NCI-H187 (cell line): ENCODE measurements at places on chromosomes 13 and 19.
A peak's percentile ranks its signal among the peaks of the same experiment; 100 is the strongest.

- no peak for DNase-seq
Measured at GRCh38 chr19:310781-311496, 19.7 kb upstream of the PLPP2 start.

- DNase-seq: no peak
Measured at GRCh38 chr19:3497757-3498520, 2.5 kb downstream of the DOHH start.

- DNase-seq: no peak
Measured at GRCh38 chr19:38977445-38978325, 2.1 kb upstream of the FBXO17 start.

DNA sequence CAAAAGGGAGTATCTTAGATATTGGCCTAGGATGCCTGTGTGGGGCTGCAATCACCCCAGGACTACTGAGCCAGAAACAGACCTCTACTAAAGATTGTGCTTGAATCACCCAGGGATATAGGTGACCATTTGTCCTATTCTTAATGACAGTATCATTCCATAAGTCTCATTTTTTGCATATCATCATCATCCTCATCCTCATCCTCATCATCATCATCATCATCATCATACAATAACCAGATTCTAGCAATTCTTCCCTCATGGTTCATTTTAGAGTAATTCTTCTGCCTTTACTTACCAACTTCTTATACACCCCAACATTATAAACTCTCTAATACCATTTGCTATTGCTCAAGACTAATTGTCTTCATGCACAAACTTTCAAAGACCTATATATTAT, 226.6 kb downstream of the B3GLCT start:
- DNase-seq: no peak

DNA sequence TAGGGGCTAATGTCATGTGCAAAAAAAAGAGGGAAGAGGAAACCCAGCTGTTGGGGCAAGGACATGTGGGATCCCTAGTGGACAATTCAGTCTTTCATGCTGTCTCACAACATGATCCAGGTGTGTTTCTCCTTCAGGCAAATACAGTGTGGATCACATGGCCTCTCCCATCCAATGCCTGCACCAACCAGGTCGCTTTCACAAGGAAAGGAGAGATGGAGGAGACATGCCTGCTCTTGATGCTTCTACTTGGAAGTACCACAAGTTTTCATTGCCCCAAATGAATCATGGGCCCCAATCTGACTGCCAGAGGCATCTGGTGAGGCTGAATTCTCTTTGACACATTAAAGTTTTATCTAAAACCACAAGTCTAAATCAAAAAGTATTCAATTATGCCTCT, 82.1 kb downstream of the DLEU7 start:
- DNase-seq: no peak

DNA sequence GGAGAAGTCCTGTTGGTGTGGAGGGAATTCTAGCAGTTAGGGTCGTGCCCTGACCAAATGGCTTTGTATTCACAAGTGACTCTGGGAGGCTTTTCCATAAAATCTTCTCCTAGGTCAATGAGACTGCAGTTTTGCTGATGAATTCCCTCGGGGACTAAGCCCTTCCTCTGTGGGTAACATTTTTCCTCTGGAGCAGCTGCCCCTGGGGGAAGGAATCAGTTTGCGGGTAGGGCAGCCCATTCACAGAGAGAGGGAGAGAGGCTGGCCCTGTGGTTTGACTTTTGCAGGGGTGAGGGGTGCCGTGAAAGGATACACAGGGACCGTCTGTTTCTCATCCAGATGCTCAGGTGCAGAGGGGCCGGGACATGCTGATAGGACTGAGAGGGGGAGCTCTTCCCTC, 67.3 kb downstream of the ERICH6B start:
- no peak for DNase-seq

- no peak for DNase-seq
Measured at GRCh38 chr19:14985133-14985532, 5.5 kb upstream of the SLC1A6 start.

GRCh38 chr13:77913003-77913402, 5.6 kb downstream of the EDNRB start:
- no peak for DNase-seq

DNA sequence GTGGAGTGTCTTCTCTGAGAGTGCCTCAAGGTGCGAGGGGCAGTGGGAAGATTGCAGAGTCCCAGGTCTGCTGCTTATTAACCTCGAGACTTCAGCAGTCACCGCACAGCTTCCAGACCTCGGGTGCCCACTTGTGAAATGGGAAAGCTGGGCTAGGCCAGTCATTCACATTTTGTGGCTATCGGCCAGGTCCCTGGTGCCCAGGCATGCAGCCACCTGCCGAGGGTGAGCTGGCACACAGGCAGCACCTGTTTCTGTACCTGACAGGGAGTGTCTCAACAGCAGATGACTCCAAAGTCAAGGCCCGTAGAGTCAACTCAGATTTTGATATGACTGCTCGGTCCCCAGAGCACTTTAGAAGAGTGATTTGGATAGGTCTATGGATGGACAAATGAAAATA, 21.9 kb downstream of the UQCRFS1 start:
- DNase-seq: no peak

- no peak for DNase-seq
Measured at GRCh38 chr19:57867868-57868492, 18.3 kb downstream of the ZNF587 start.

- no peak for DNase-seq
Measured at GRCh38 chr19:46514589-46515289, 19.1 kb upstream of the PNMA8B start.

DNA sequence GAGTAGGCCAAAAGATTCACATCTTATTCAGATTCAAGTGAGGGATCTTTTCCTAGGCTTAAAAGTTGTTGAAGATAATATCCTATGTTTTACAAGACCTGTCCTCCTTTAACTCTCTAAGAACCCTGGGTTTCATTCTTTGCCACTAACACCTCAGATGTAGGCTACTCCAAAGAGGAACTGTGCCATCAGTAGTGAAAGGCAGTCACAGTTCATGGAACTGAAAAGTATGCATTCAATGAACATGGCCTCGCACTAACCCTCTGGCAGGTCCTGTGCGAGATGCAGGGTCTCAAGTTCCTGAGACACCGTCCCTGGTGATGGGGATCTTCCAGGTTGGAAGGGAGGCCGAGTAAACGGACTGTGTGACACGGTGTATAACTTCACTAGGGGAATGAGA, 4.3 kb downstream of the LGALS14 start:
- DNase-seq: no peak

DNA sequence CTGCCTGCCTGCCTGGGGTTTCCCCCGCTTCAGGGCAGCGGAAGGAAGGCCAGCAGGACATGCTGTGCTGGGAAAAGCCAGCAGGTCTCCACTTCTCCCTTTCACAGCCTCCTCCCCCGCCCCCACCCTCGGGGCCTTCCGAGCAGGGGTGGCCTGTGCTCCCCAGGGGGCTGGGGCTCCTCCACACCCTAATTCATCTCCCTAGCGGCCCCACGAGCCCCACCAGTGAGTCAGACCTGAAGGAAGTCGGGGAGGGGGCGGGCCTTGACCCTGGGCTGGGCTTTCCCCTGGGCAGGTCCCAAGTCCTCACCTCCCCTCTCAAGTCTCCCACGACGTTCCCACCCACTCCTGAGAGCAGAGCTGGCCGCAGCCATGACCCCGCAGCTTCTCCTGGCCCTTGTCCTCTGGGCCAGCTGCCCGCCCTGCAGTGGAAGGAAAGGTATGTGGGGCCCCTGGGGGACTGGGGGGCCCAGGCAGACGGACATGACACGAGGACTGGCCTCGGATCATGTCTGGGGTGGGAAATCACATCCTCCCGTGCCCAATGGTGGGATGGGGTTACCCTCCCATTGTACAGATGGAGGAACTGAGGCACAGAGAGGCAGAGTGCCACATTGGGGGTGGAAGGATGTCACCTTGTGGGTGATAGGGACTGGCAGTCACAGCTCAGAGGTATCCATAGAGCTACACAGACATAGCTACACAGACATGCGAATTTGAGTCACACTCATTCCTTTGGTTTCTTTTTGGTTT, at the start of gene EBI3:
Gene EBI3 (plus strand): TSS at position 345 of the 753 bp plus-strand sequence. CDS start 28 bp downstream, at position 373.
- no peak for DNase-seq

DNA sequence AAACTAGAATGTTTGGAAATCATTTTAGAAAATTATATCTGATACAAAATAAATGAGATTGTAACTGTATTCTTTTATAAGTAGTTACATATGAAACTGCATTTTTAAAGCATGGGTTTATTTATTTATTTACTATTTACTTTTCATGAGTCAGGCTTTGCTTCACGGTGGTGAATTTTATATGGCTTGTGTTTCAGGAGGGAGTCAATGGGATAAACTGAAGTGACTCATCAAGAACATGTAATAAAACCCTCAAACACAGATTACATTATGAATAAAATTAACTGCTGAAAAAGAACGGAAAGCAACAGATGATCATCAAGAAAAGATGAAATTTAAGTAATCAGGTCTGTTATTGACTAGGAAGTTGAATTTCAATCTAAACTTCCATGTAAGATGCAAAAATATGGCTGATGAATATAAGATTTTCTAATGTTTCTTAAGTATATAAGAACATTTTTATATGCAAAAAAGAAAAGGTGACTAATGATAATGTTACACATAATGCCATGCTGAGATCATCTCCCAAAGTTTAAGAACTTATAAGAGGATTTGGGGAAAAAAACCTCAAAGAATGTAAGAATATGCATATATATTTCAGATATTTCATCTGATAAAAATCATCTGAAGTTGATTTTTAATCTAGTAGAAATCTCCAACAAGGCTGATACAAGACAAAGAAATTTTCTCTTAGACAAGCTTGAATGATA, 383.6 kb downstream of the SLITRK1 start:
- DNase-seq: no peak

DNA sequence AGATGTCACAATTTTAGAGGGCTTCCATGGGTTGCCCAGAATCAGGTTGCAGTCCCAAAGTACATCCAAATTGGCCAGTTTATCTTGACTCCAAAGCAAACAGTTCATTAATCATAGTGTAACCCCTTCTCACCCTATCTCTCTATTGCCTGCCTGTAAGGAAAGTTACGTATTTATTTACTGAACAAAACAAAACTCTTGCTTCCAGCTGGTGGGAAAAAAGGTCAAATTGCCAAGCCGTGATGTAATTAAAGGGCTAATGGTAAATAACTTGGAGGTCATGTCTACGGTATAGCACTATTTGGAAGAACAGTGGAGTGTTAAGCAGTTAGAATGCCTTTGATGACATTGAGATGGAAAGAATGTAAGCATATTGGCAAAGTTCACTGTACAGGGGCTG, 214.0 kb downstream of the DLEU7 start:
- no peak for DNase-seq

DNA sequence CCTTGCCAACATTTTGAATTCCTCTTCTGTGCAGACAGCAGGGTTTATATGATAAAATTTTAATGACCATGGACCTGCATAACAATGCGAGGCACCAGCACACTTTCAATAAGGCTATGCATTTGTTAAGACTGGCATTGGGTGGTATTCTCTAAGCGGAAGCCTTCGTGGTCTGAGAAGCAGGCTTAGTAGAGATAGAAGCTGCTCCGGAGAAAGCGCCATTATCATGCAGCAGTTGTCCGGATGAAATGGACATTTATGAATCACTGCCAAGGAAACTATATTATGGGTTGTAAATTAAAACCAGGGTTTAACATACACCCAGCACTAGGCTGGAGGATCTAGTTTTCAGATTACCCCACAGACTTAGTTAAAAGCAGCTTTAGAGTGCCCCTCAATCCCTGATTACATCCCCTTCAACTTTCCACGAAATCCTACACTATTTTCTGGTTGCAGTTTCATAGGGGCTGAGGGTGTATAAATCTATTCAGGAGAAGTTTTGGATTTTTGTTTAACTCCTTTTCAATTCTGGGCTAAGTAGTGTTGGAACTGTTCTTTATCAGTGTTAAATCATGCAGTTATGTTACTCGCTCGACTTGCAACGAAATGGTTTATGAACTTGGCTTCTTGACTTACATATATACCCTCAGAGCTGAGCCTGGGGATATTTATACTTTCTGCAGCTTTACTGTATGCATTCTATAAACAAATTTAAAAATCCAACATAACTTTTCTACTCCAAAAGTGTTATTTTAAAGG, 193.3 kb downstream of the PCDH9 start:
- no peak for DNase-seq

DNA sequence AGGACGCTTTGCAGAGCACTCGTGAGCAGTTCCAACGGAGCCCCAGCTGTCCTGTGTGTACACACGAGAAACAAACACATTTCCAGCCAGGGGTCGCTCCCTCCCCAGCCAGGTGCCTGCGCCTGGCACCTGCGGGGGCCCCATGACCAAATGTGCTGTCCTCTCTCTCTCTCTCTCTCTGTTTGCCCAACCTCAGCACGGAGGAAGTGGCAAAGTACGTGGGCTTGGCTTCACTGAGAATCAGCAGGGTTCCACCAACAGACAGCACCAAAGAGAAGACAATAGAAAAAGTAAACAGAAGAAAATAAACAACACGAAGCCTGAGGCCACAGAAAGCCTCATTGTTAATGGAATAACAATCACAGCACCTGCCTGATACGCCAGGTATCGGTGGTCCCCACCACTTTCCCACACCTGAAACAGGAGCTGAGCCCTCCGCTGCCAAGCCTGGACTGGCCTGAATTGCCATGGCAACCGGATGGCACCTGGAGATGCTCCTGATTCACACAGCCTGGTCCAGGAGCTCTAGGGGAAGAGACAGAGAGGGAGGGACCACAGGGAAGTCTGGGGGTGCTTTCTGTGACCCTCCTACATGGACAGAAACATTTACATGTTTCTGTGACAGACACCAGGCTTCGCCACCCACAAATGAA, 103.9 kb upstream of the CACNA1A start:
- DNase-seq: peak; percentile 46

GRCh38 chr13:112177450-112178288, 110.7 kb downstream of the SOX1 start:
- DNase-seq: no peak

- DNase-seq: no peak
Measured at GRCh38 chr19:54029930-54030490, 33.7 kb downstream of the VSTM1 start.

DNA sequence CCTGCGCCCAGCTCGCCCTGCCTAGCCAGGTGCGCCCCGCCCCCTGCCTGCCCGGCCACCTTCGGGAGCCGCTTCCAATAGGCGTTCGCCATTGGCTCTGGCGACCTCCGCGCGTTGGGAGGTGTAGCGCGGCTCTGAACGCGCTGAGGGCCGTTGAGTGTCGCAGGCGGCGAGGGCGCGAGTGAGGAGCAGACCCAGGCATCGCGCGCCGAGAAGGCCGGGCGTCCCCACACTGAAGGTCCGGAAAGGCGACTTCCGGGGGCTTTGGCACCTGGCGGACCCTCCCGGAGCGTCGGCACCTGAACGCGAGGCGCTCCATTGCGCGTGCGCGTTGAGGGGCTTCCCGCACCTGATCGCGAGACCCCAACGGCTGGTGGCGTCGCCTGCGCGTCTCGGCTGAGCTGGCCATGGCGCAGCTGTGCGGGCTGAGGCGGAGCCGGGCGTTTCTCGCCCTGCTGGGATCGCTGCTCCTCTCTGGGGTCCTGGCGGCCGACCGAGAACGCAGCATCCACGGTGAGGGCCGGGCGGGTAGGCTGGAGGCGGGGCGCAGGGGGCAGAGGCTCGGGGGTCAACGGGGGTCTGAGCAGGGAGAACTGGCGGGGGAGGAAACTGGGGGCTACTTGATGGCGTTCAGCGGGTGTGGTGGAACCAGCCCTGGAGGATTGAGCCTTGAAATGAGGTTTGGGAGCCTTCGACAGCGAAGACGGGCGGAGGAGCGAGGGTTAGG, at the start of gene SPINT2:
Gene SPINT2 (plus strand): TSS at position 88 of the 727 bp plus-strand sequence. CDS start 320 bp downstream, at position 408.
- DNase-seq: no peak
